ENCODE measurements at places on chromosomes 12 and 14.

- DNase-seq, result no peak
These were observed 341.2 kb upstream of the DCN start for GRCh38 chr12:91523831-91524230.

GRCh38 chr14:69582212-69582611, 7.5 kb upstream of the CCDC177 start:
- DNase-seq, result no peak

DNA sequence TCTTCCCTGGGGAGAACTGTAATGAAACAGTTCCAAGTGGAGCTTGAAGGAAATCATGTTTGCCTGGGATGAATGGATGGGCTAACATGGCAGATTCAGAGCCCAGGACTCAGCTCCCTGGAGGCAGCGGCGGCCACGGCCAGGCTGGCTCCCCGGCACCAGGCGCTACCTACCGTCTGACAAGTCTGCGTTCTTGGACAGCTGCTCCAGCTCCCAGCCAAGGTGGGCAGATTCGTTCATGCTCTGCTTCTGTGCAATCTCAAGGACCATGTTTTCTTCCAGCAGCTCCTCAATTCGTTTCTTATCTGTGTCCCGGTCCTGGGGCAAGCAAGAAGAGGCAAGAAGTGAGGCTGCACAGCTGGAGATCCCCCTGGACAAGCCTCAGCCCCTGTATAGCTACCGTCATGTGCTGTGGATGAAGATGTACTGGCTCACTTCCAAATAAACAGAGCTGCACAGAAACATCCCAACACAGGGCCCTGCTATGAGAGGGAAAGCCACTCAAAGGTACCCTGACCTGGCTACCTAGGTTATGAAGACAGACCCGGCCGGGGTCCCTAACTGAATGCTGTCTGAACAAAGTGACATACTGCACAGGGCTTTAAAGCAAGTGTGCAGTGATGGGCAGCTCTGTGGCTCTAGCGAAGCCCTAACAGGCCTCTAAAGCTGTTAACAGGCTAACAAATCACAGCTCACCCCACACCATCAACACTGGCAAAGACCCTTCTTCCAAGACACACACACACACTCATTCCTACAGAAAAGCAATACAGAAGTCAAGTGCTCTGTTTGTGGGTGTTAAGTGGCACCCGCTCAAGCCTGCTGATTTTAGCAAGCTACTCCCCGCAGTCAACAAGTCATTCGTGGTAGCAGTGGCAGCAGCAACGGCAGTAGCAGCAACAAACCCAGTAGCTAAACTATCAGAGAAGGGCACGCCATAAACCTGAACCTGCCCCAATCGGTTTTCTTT, 80.4 kb upstream of the GPR68 start:
- no peak for DNase-seq

DNA sequence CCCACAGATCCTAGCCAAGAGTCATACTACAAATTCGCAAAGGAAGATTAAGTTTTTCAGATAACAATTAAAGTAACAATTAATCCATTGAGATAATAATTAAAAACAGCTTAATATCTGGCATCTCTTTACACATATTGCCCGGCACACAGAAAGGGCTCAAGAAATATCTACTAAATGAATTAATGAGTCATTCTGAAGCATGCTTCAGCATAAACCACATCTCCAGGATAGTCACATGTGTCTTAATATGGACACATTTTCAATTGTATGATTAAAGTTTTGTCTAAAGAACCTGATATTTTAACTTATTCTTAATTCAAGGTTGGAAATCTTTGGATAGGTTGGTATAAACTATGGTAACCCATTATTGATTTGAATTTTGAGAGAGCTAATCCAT, 9.6 kb downstream of the ITPR2 start:
- no peak for DNase-seq

GRCh38 chr12:48681399-48681709, 684 bp downstream of the KANSL2 start:
- no peak for DNase-seq

Data from stimulated activated CD4-positive, alpha-beta T cell treated with anti-CD3 and anti-CD28 coated beads, TNF-alpha, amount 100 ng/mL, for 4 hours (primary cell).